Hematopoietic multipotent progenitor cell treated with erythropoietin and hydrocortisone succinate and interleukin-3 and kit ligand, for 8 days (in vitro differentiated cells): ENCODE measurements at places on chromosomes 1 and 21.

- peak; percentile 48 for DNase-seq
Observed at GRCh38 chr1:112956544-112957132, 642 bp upstream of the SLC16A1 start.

- no peak for DNase-seq
Observed at GRCh38 chr1:151147132-151147503, 687 bp upstream of the SEMA6C start.

DNA sequence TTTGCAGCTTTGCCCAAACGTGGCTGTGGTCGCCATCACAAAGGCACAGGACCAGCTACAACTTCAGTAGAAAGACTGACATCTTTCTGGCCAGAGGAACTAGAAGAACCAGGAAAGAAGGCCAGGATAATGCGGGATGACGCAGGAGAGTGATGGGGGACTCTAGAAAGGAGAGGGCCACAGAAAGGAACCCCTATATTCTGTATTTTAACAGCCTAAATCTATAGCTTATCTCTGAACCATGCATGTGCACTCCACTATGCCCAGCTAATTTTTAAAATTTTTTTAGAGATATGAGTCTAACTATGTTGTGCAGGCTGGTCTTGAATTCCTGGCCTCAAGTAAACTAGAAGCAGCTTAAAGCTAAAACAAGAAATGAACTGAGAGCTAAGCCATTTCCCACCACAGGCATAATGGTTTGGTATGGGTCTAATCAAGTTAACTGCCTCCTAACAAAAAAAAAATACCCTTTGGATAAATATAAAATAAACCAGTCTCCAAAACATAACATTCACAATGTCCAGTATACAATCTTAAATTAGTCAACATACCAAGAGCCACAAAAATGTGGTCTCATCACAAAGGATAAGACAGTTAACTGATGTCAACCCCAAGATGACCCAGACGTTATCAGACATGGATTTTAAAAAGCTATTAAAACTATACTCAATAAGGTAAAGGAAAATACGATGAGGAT, 18.0 kb downstream of the LTN1 start:
- no peak for DNase-seq

GRCh38 chr21:37563641-37564340, 197.2 kb downstream of the DYRK1A start:
- peak; percentile 93 for DNase-seq
